ENCODE measurements at places on chromosomes 12 and 14.

DNA sequence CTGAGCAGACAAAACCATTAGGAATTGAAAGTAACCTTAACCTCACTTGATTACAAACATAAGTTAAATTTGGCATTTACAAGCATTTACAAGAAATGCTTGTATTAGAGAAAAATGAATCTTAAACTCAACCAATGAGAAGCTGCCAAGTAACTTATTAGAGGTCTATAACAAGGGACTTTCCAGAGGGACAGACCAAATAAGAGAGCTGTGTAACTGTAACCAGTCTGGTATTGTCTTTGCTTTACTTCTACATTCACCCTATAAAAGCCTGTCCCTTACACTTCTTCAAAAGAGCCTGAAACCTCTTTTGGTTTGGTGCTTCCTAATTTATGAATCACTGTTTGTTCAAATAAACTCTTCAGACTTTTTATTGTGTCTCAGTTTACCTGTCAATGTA lies 450.0 kb upstream of the FAR2 start:
- no peak for DNase-seq

DNA sequence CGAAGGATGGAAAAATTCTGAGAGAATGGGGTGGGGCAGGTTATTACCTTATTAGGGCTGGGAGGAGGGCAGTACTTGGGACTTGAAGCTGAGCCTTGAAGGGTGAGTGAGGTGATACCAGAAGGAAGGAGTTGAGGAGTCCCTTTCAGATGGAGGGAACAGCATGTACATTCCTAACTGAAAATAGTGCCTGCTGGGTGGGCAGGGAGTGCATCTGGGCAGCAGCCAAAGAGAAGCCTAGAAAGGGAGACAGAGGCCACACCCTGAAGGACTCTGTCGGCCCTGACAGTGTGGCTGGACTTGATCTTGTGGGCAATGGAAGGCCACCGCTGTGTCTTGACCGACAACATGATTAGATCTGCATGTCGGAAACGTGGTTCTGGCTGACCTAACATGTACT lies 147.6 kb downstream of the NDUFA12 start:
- DNase-seq = no peak

GRCh38 chr12:95763809-95764253 lies 26.7 kb downstream of the NTN4 start:
- no peak for DNase-seq

DNA sequence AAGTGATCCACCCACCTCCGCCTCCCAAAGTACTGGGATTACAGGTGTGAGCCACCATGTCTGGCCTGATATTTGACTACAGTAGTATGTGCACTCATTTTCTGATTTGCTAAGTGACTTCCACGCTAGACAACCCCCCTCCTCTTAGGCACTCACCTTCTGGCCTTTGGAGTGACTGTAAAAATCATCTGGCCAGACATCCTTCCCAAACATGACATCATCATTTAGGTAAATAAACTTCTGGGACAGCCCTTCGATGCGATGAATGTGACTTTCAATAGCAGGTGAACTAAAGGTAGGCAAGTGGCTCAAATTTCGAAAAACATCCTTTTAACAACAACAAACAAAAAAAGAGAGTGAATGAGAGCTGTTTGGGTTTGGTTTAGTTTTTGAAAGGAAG lies 30.6 kb upstream of the SYCP3 start:
- DNase-seq = no peak

GRCh38 chr14:102462391-102462790 lies 47.2 kb downstream of the ANKRD9 start:
- DNase-seq = no peak
